ENCODE measurements at places on chromosomes 7 and 10. TPM values are rescaled to one million over a fixed set of nuclear protein-coding genes. Genes with fewer than 3 reads are reported as not detected.
A peak's percentile ranks its signal among the peaks of the same experiment; 100 is the strongest.

The ADCYAP1R1 gene
- total RNA-seq, result 0.96 TPM

The KDM7A gene
- 6.4 TPM for total RNA-seq

The CTTNBP2 gene
- 18.4 TPM for total RNA-seq

The UNCX gene
- total RNA-seq, result not detected

The FZD8 gene
- 12.4 TPM for total RNA-seq

The IQUB gene
- total RNA-seq, result 0.82 TPM

The SDK1 gene
- total RNA-seq, result 13.3 TPM

DNA sequence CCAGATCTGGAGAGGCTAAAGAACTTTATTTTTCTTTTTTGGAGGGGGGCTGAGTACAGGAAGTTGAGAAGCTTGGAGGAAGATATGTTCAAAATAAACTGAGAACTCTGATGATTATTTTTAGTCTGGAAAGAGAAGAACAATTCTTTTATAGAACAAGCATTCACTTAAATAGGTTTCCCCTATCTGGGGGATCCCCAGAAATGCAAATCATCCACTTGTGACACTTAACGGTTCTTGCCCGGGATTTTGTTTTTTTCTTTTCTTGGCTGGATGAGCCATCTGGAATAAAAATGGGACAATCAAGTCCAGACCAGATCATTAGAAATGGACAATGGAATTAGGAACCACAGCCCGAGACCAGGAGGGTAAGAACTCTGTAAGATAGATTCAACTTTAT is 95.9 kb upstream of the EGR2 start:
- no peaks in the 10 kb centered on the region for H3K4me1 ChIP-seq
- no peaks in the 10 kb centered on the region for H3K27me3 ChIP-seq
- no peak for DNase-seq
- H3K4me3 ChIP-seq, result no peak overlapping the region

- H3K27ac ChIP-seq, result no peak overlapping the region
- no peaks in the 10 kb centered on the region for H3K27me3 ChIP-seq
- H3K4me3 ChIP-seq, result no peak overlapping the region
- no peak for DNase-seq
- H3K4me1 ChIP-seq, result peaks cover 4% of the 10 kb centered on the region
- no peaks in the 10 kb centered on the region for H3K36me3 ChIP-seq
Observed at GRCh38 chr10:16742165-16742960, 74.9 kb downstream of the RSU1 start.

GRCh38 chr7:11192506-11192905 is 218.8 kb downstream of the PHF14 start:
- no peak overlapping the region for H3K27ac ChIP-seq
- no peak for DNase-seq
- no peaks in the 10 kb centered on the region for H3K27me3 ChIP-seq
- H3K4me3 ChIP-seq, result peak overlapping the region; percentile 22

DNA sequence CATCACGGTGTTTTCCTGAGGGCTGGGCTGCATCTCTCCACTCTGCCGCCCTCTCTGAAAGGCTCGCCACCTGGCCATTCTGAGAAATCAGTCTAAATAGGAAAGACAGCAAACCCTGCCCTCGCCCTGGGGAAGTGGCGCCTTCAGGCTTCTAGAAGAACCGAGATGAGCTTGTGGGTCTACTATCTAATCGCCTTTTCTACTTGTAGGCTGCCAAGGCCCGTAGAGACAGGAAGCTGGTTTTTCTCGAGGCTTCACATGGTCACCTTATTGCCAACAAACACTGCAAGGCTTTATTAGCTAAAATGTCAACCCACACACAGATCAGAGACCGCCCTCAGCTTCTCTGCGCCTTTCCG is 21.4 kb downstream of the LAT2 start:
- DNase-seq, result no peak
- no peak overlapping the region for H3K4me3 ChIP-seq
- no peaks in the 10 kb centered on the region for H3K4me1 ChIP-seq
- H3K36me3 ChIP-seq, result no peaks in the 10 kb centered on the region

DNA sequence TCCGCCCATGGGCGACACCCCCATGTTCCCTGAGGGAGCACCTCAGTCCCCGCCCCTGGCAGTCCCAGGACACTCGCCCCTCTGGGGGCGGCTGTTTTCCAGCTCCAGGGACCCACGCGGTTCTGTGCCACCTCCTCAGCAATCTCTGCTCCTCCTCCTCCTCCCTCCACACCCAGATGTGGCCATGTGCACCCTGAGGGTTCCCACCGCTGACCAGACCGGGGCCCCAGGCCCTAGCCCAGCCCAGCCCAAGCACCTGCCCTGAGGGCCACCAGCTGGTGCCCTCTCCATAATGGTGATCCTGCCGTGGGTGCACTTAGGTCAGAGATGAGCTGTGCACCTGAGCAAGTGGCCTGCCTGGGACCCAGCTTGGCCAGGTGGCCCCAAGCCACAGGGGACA is 25.1 kb downstream of the AP5Z1 start:
- H3K27ac ChIP-seq, result no peak overlapping the region
- no peak overlapping the region for H3K4me3 ChIP-seq
- no peaks in the 10 kb centered on the region for H3K4me1 ChIP-seq
- H3K27me3 ChIP-seq, result no peaks in the 10 kb centered on the region

GRCh38 chr7:120272701-120273475 is at the start of gene KCND2:
KCND2 (plus strand) TSS chr7:120273175.
- no peaks in the 10 kb centered on the region for H3K4me1 ChIP-seq
- no peaks in the 10 kb centered on the region for H3K27me3 ChIP-seq
- no peaks in the 10 kb centered on the region for H3K36me3 ChIP-seq
- H3K27ac ChIP-seq, result peak within 1 kb of the TSS; percentile 62
- peak within 1 kb of the TSS; percentile 52 for H3K4me3 ChIP-seq
- peak; percentile 66 for DNase-seq

DNA sequence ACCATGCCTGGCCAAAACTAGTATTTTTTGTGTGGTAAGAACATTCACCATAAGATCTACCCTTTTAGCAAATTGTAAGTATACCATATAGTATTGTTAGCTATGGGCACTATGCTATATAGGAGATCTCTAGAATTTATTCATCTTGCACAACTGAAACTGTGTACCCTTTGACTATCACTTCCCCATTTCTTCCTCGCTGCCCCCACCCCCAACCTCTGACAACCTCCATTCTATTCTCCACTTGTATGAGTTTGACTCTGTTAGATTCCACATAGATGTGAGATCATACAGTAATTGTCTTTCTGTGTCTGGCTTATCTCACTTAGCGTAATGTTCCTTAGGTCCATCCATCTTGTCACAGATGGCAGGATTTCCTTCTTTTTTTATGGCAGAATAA is 3.6 kb downstream of the CASP7 start:
- no peak overlapping the region for H3K4me3 ChIP-seq
- no peak for DNase-seq
- no peaks in the 10 kb centered on the region for H3K36me3 ChIP-seq
- H3K27me3 ChIP-seq, result no peaks in the 10 kb centered on the region
- H3K27ac ChIP-seq, result no peak overlapping the region

DNA sequence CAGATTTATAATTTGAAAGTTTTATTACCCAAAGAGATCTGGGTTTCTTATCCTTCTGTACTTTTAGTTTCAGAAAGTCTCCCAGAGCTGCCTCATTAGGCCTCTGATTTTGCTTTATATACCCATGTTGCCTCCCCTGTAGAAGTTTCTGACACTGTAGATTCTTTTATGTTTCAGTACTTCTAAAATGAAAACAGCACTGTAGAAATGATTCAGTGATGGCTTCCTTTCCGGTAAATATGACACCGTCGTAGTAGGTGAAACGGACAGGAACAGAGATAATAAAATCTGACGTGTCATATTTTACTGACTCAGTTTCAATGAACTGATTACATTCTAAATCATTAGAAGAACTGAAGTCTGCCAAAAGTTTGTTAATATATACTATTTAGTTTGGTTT is 272.7 kb downstream of the TWIST1 start:
- no peak overlapping the region for H3K4me3 ChIP-seq
- H3K36me3 ChIP-seq, result no peaks in the 10 kb centered on the region
- DNase-seq, result no peak

DNA sequence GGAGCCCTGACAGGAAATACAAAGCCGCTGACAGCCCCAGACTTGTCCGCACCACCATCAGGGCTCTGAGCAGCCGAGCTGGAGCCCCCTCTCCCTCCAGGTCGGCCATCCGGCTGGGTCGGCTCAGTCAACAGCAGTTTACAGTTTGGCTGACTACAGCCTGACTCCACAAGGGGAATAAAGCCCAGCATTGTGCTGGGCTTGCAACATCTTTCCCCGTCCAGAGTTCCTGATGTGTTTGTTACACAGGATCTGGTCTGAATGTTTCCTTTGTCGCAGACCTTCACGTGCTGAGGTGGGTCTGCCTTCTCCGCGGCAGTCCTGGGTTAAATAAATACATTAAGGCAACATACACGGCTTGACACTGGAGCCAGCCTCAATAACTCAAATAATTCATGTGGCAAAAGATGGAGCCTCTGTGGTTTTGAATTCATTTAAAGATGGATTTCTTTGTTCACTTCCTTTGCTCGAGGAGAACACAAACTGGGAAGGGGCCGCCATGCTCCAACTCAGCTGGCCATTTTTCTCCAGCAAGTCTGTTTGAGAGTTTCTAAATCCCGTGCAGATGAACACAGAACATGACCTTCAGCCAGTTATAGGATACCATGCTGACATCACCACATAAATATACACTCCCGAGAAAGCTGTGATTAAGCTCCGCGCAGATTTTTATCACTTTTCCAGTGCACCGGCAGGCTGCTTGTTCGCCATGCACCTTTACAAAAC is 192.1 kb downstream of the WDR11 start:
- no peaks in the 10 kb centered on the region for H3K4me1 ChIP-seq
- no peak overlapping the region for H3K4me3 ChIP-seq
- no peaks in the 10 kb centered on the region for H3K36me3 ChIP-seq
- no peak overlapping the region for H3K27ac ChIP-seq
- no peak for DNase-seq

DNA sequence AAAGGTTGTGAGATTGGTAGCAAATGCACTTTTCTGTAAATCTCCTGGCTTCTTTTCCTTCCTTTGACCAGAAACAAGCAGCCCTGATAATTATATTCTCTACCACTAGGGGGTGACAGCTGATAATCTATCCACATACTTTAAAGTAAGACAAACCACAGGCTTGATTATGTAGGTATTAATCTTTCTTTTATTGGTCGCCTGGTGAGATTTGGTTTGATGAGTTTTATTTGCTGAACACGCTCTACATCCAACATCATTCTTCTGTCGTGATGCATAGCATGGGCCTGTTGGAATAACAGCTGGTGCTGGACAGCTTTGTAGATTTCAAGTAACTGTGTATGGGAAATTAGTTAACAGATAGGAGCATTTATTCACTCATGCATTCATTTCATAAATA is 63.5 kb downstream of the ZNF365 start:
- H3K4me1 ChIP-seq, result no peaks in the 10 kb centered on the region
- H3K27me3 ChIP-seq, result no peaks in the 10 kb centered on the region
- no peaks in the 10 kb centered on the region for H3K36me3 ChIP-seq
- no peak overlapping the region for H3K4me3 ChIP-seq
- H3K27ac ChIP-seq, result no peak overlapping the region

DNA sequence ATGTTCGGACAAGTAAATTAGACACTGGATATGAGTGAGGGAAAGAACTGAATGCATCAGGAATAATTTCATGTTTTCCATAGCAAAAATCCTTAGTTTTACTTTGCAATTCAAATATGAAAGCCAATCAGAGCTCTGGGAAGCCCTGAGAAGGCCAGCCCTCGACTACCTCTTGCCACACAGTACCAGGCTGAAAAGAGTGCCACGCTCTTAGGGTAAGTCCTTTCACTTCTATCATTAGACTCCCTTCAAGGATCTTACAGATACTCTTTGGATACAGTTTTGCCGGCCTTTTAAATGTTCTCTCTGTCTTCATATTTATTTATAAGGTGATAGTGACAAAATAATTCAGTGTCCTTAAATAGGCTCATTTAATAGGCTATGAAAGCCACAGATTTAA is 1.9 kb downstream of the COBL start:
- no peak overlapping the region for H3K4me3 ChIP-seq
- DNase-seq, result no peak

- H3K36me3 ChIP-seq, result no peaks in the 10 kb centered on the region
- DNase-seq, result no peak
- H3K27me3 ChIP-seq, result no peaks in the 10 kb centered on the region
- no peak overlapping the region for H3K4me3 ChIP-seq
Observed at GRCh38 chr7:63073286-63073685, 925.4 kb upstream of the ZNF722 start.

DNA sequence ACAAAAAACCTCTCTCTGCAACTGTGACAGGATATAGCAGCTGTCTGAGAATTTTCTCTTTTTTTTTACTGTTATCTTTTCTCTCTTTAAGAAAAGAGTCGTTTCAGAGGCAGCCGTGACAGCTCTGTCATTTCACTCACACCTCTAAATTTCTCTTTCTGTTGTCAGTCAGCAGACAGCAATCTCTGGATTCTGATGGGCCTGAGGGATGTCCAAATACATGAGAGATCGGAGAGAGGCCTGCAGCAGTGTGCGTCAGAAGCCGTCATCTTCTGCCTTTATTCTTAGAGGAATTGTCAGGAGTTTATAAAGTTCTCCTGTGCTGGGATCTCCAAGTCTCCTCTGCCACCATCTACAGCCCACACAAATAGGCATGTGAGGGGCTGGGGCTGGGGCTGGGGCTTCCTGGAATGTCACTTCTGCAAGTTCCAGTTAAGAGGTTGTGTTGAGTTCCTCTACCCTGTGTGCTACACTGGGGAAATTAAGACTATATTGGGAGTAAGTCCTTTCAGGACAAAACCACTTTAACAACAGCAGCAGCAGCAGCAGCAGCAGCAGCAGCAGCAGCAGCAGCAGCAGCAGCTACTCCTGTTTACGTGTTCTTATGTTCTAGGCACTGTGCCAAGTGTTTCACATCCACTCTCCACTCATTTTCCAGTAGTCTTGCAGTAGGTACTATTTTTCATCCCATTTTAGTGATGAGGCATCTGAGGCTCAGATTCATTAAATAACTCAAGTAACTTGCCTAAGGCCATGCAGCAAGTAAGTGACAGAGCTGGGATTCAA is 541.3 kb downstream of the LRMDA start:
- no peaks in the 10 kb centered on the region for H3K36me3 ChIP-seq
- H3K4me1 ChIP-seq, result peaks cover 10% of the 10 kb centered on the region
- no peaks in the 10 kb centered on the region for H3K27me3 ChIP-seq
- no peak overlapping the region for H3K27ac ChIP-seq
- DNase-seq, result peak; percentile 30

DNA sequence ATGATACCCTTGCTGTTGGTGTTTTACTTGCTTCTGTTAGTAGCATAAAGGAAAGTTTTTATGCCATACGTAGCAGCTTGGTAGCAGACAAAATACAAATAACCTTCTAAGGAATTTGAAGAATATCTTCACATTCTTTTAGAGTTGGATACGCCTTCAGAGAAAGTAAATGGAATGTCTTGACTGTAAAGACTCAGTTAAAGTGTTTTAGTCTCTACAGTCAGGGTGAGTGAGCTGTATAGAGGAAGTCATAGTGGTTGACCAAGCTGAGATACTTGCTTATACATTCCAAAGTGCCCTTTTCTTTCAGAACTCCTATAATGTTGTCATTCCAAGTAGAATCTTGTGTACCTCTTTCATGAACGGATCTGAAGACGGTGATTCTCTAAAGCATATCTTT is 37.7 kb downstream of the RABGEF1 start:
- H3K27me3 ChIP-seq, result no peaks in the 10 kb centered on the region
- H3K27ac ChIP-seq, result no peak overlapping the region
- no peaks in the 10 kb centered on the region for H3K36me3 ChIP-seq
- DNase-seq, result no peak

GRCh38 chr7:90869335-90869734 is 273.2 kb downstream of the CDK14 start:
- no peaks in the 10 kb centered on the region for H3K36me3 ChIP-seq
- no peak for DNase-seq
- H3K4me1 ChIP-seq, result no peaks in the 10 kb centered on the region
- no peak overlapping the region for H3K27ac ChIP-seq

GRCh38 chr7:2982831-2983230 is 60.8 kb downstream of the CARD11 start:
- H3K27me3 ChIP-seq, result no peaks in the 10 kb centered on the region
- no peak overlapping the region for H3K4me3 ChIP-seq
- H3K27ac ChIP-seq, result no peak overlapping the region
- DNase-seq, result no peak
